ENCODE measurements at places on chromosomes 12 and 14.
A peak's percentile ranks its signal among the peaks of the same experiment; 100 is the strongest.

- no peak for DNase-seq
Measured at GRCh38 chr14:95535226-95536021, 574 bp downstream of the GLRX5 start.

DNA sequence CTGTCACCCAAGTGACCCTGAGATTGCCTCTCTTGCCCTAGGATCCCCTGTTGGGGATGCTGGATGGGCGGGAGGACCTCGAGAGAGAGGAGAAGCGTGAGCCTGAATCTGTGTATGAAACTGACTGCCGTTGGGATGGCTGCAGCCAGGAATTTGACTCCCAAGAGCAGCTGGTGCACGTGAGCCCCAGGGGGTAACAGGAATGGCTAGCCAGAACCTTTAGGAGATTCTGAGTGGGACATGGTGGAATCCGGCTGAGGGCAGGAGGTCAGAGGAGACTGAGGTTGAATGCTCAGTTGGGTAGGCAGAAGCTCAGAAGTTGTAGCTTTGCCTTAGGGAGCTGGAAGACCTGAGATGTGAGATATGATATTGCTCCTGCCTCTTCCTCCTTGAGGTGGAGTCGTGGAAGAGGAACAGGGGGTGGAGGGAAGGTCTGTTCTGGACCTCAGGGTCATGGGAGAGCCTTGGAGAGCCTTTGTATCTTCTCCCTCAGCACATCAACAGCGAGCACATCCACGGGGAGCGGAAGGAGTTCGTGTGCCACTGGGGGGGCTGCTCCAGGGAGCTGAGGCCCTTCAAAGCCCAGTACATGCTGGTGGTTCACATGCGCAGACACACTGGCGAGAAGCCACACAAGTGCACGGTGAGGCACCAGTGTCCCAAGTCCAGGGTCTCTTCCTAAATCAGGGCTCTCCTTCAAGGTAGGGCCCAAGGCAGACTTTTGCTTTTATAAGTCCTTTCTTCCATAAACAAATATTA, 6.3 kb downstream of the GLI1 start:
- no peak for DNase-seq

- DNase-seq: no peak
Measured at GRCh38 chr12:24823808-24824515, 124.9 kb downstream of the BCAT1 start.

DNA sequence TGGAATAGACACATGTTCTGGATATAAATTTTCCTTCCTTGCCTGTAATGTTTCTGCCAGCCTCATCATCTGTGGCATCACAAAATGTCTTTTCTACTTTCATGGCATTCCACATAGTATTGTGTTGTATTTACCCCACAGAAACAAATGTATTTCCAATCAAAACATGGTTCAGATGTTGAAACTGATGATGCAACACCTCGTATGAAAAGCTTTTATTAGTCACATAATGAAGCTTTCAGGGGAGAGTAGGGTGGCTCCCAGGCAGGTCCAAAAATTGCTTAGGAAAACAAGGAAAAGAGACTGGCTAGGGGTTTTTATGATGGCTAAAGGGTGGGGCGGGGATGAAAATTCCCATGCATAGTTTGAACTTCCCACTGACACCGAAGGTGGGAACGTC, 29.1 kb upstream of the ZNF641 start:
- no peak for DNase-seq

GRCh38 chr12:120625557-120626419, 14.6 kb upstream of the CABP1 start:
- no peak for DNase-seq

DNA sequence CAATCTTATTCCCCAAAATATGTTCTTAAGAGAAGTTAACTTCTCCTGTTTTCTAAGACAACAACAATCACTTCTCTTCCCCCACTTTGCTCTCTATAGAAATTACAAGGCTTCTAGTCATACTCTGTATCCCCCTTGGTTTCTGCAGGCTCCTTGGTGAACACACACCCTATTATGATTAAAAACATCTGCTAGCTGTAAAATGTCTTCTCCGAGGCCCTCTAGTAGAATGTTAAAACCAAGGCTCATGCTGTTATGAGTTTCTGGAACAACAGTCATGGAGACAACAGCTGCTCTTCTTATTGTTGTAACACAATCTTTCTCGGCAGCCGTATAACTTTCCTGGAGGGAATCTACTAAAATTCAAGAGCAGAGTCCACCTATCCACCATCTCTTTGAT, 397.5 kb upstream of the CCDC196 start:
- no peak for DNase-seq

GRCh38 chr14:22580625-22581024, 8.4 kb downstream of the DAD1 start:
- no peak for DNase-seq

GRCh38 chr14:102154821-102155549, 15.3 kb downstream of the WDR20 start:
- DNase-seq: no peak

DNA sequence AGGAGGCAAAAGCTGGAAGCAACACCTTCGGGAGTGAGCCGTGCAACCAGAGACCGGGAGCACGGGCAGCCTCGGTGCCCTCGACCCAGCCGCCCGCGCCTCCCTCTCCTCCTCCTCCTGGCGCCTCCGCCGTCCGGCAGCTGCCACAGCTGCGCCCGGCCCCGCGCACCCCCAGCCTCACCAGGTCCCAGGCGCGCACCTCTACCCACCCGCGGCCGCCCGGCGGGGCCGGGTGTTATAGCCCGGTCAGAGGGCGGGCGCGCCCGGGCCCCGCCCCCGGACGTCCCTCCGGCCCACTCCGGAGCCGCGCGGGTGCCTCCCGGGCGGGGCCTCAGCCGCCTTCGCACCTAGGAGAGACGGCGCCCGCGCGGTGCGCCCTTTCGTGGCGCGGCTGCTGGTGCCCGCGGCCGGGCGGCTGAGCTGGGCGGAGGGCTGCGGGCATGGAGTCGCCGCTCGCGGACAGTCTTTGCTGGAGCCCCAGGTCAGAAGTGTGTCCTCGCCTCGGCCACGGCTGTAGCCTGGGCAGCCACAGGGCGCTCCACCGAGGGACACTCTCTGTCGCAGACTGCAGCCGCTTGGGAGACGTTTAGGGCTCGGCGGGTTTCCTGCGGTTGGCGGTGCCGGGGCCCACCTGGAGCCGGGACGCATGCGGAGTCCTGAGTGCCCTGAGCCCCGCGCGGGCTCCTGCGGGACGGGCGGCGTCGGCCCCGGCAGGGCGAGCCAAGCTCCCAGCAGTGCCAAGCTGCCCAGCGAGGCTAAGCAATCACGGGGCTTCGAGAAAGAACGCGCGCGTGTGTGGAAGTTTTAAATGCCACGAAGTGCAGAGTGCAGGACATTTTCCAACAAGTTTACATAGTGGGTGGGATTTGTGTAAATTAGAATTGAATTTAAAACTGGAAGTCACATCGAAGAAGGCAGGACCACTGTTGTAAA, at the start of gene CPM:
Gene CPM, minus strand, starts transcription at position 211 of the 933 bp plus-strand sequence. CDS start 334 bp downstream, outside the sequence.
- peak; percentile 33 for DNase-seq

DNA sequence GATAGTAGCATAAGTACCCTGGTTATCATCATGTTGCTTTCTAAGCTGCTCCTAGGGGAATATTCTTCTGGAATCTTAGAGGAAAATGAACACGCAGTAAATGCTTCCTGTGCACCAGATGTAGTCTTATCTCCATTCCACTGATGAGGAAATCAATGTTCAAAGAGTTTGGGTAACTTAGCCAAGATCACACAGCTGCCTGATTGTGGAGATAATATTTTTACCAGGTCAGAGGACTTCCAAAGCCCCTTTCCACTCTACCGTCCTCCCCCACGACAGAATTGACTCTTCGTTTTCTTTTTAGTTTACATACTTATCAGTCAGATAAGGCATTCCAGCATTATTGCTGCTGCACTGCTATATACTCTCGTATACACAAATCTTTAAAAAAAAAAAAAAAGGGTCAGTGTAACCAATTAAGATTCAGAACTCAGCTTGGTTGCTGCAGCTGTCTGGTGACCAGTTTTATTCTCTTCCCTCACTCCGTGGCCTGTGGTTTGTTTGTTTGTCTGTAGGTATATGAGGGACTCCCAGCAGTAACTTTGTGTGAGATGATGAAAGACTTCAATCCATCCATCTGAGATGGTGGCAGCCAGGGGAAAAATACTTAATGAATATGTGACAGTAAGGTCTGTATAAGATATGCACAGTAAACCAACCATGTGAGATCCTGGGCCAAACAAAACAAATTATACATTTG, 110.5 kb downstream of the TGFB3 start:
- DNase-seq: no peak

GRCh38 chr14:76371066-76371465, 4.9 kb upstream of the ESRRB start:
- no peak for DNase-seq

- no peak for DNase-seq
Measured at GRCh38 chr14:71190770-71191374, 283.6 kb downstream of the PCNX1 start.

GRCh38 chr12:54240129-54240528, 39.8 kb downstream of the CBX5 start:
- DNase-seq: no peak

GRCh38 chr12:2722806-2723205, 72.0 kb upstream of the FKBP4 start:
- DNase-seq: no peak

- no peak for DNase-seq
Measured at GRCh38 chr14:101711041-101711856, 50.3 kb upstream of the PPP2R5C start.

DNA sequence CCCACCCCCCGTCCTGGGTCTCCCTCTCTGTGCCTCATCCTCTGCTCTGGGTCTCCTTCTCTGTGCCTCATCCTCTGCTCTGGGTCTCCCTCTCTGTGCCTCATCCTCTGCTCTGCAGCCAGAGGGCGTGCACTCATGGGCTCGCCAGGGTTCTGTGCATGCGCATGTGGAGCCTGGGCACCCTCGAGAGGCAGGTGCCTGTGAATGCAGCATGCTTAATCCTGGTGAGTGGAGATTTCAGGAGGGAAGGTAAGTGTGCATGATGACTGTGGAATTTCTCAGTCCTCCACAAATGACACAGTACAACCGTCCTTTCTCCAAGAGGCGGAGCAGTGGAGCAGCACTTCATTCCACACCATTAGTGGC, 65.2 kb downstream of the EP400 start:
- DNase-seq: no peak

- no peak for DNase-seq
Measured at GRCh38 chr12:113314121-113314529, 20.8 kb downstream of the SLC8B1 start.

DNA sequence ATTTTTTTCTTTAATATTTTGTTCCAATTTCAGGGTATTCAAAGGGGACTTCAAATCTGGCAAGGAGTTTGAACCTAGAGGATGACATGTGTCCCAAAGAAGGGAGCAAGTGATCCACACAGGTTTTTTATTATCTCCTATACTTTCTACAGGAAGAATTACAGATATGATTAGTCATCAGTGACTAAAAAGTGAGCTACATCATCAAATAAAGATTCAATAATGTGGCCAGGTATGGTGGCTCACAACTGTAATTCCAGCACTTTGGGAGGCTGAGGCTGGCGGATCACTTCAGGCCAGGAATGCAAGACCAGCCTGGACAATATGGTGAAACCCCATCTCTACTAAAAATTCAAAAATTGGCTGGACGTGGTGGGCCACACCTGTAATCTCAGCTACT, 24.2 kb downstream of the GLT8D2 start:
- DNase-seq: no peak

- no peak for DNase-seq
Measured at GRCh38 chr12:7068240-7068993, 7.9 kb downstream of the C1S start.

DNA sequence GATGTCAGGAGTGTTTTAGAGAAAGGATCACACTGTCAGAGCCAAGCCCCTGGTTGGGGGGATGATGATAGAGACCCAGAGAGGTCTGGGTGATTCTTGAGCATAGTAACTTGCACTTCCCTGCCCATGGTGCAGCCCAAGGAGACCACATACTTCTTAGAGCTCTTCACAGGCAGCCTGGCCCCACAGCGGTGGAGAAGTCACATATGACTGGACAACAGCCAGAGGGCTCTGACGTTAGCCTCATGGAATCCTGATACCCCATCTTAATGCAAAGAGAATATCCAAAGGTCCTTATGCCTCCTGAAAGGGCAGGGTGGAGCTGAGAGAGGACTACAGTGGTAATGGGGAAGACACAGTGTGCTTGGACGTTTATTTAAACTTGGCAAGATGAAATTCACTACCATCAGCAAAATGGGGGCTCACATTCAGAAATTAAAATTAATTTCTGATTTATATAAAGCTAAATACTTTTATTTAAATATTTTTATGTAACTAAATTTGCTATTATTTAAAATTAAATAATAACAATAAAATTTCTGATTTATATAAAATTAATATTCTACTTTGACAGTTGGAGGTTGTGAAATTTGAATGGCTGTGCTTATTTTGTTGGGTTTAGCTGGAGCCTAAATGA, 131.3 kb downstream of the KTN1 start:
- no peak for DNase-seq

GRCh38 chr12:19131025-19131444, 1.5 kb downstream of the PLEKHA5 start:
- no peak for DNase-seq

GRCh38 chr12:64177001-64177400, 45.1 kb downstream of the KICS2 start:
- DNase-seq: no peak

DNA sequence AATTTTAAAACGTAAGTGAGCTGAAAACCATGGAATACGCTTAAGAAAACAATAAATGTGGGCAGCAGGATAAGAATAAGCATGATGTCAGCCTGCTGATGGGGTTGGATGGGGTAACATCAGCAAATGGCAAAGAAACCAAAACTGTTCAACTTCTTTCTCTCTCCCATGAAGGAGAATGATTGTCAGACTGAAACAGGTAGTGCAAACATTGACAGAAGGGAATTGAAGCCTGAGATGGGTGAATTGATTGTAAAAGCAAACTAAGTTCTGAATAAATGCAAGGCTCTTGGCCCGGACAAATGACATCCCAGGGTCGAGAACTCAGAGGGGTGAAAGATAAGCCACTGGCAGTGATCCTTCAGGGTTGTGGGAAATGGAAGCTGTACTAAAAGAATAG, 182.6 kb downstream of the ETV6 start:
- DNase-seq: no peak

DNA sequence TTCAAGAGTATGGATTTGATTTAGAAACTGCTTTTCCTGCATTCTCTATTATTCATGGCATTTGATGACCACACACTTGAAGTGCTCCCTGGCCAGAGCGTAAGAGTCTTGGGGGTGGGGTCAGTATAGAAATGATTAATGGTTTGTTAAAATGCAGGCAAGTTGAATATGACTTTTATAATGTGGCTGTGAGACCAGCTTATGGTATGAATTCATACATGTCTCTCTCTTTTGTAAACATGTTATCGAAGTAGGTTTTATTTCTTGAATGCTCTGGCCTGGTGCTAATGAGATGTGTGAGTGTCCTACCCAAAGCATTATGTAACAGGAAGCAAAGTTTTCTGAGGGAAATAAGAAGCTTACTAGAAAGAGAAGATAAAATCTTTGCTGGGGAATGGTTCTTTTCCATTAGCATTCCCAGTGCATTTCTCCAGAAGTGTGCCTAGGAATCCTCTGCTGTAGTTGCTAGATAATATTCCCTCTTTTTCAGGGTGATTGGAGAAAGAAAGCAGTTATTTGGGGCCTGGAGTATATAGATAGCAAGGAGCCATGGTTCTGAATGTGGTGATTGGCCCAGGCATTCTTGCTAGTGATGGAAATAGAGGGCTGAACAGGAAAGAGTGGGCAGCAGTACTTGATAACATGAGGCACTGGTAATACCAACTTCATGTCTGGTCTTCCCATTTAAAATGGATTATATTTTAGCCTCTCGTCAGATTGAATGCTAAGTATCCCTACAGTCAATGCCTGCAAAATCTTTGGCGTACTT, 289.7 kb downstream of the RAD51B start:
- DNase-seq: no peak

All from activated gamma-delta T cell treated with anti-CD3 and anti-CD28 coated beads, Interleukin-2, amount 50 U/mL, for 16 hours (primary cell).